ENCODE measurements at places on chromosomes 12 and 14.

- DNase-seq: no peak
Observed at GRCh38 chr12:130846369-130846768, 7.3 kb upstream of the STX2 start.

DNA sequence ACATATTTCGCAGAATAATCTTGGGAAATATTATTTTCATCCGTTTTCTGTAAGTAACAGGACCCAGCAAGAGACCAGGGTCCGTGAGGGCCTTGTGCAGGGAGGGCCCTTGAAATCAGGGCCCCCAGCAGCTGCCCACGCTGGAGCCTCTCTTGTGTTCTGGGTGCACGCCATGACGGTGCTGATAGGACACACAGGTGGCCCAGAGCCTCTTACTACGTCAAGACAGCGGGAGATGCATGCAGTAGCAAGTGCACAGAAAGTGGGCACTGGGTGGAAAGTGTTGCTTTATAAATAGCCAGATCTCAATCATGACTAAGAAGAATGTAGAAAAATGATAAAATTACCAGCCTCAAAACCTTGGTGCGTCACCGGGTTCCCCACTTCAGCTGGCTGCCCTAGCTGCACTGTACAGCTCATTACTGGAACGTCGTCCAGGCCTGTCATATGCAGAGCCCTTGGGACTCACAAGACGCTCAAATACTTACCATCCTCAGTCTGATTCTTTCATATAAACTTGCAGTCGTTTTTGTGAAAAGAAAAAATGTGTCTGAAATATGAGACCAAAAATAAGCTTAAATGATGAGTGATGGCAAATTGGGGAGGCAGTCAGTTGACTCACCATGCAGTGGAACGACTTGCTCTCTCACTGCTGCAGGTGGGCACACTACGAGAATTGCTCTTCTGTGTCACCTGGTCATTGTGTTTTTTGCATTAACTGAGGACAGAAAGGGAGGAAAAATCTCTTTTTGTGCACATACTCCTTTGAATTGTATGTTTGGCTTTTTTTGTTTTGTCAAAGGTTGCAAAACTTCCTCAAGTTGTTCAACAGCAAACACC, 68.2 kb downstream of the DDX51 start:
- DNase-seq: no peak

DNA sequence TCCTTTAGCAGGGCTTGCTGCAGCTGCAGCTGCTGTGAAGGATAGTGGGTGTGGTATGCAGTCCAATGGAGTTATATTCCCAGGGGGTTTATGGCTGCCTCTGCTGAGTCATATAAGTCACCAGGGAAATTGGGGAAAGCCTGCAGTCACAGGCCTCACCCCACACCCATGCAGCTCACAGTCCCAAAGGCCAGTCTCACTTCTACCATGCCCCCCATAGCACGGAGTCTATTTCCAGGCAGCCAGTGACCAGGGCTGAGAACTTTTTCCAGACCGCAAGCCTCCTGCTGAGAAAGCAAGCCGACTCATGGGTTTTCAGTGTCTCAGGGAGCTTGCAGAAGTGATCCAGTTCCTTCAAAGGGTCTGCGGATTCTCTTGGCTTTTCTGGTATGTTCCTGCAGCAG, 322.4 kb upstream of the CLEC14A start:
- DNase-seq: no peak

DNA sequence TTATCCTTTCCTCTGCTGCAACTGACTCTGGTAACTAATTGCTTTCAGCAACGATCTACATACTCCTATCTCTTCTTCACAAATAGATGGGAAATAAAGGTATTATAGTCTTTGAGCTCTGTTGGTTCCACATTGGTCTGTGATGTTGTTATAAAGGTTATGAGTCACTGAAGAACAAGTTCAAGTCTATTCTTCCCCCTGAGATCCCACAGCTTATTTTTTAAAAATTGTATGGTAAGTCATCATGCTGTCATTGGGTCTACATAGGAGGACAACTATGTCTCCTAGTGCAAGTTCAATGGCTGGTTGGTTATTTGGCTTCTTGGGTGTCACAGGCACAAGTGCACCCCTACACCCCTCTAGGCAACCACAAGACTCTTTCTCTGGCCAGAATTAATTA, 49.6 kb upstream of the PTCSC3 start:
- DNase-seq: no peak

GRCh38 chr14:77040741-77041653, 12.5 kb upstream of the IRF2BPL start:
- peak; percentile 30 for DNase-seq

- DNase-seq: no peak
Observed at GRCh38 chr12:85874031-85874461, at the start of gene NTS. Gene NTS (plus strand): TSS chr12:85874295. CDS start chr12:85874404, 109 bp downstream.

GRCh38 chr14:68519671-68520187, 273.1 kb downstream of the ZFP36L1 start:
- DNase-seq: no peak

DNA sequence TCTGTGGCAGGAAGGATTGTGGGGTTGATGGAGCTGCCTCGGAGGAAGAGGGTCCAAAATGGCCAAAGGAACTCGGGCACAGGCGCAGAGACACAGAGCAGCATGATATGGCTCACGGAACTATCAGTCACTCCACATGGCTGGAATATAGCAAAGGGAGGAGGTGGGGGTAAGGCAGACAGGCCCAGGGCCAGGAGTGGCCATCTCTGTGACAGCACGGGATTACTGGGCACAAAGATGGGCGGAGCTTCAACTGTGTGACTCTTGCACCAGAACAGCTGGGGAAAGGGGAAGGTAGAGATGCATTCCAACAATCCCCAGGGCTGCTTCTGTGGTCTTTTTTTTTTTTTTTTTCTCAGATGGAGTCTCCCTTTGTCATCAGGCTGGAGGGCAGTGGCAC, 24.8 kb upstream of the EML1 start:
- DNase-seq: no peak

GRCh38 chr12:24997970-24998582, 49.2 kb upstream of the BCAT1 start:
- DNase-seq: no peak

Measured in inflammatory macrophage (primary cell).